ENCODE measurements at places on chromosomes 3 and 15.

DNA sequence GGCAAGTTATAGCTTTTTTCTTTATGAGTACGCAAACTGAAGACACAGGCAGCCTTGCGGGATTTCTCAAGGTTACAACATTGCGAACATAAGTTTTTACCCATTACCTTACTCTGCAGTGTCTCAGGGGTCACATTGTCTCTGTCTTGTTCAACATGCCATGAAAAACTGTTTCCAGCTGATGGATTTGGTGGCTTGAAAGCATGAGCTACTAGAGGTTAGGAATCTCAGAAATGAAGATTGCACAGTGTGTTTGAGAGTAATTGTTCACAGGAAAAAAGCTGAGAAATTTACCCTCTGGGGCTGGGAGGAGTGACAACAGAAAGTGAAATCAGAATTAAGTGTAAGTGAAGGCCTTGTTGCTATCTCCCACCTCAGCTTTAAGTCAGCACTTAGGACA lies 568.6 kb downstream of the TAFA4 start:
- no peak for DNase-seq

GRCh38 chr3:125014570-125015179 lies 41.1 kb downstream of the HEG1 start:
- no peak for DNase-seq

GRCh38 chr15:58269455-58270414 lies 131.6 kb downstream of the AQP9 start:
- no peak for DNase-seq

DNA sequence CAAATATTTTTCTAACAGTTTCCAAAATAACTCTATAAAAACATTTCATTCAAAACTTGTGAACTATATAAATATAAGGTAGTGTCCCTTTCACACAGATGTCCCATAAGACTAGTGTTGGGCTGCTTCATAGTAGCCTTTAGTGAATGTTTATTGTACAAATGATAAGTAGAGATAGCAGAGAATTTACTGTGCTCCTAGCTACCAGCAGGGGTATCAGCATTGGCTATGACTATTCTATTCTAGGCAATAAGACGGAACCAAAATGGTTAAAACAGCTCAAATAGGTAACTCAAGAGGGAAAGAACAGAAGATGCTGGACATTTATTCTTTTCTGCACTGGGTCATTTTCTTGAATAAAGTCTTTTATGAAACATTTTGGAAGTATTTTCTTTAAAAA lies 22.6 kb downstream of the SERPINI2 start:
- no peak for DNase-seq

DNA sequence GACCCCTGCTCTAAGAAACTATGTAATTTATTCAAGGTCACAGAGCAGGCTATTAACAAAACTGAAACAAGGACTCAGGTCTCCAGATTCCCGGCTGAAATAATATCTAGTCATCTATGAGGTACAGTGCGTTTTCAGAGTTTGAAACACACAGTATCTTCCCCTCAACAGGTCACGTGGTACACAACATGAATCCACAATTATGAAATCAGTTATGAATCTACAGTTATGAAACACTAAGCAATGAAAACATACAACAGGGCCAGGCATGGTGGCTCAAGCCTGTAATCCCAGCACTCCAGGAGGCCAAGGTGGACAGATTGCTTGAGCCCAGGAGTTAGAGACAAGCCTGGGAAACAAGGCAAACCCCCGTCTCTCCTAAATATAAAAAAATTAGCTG lies 72.7 kb downstream of the FSIP1 start:
- DNase-seq, result no peak

DNA sequence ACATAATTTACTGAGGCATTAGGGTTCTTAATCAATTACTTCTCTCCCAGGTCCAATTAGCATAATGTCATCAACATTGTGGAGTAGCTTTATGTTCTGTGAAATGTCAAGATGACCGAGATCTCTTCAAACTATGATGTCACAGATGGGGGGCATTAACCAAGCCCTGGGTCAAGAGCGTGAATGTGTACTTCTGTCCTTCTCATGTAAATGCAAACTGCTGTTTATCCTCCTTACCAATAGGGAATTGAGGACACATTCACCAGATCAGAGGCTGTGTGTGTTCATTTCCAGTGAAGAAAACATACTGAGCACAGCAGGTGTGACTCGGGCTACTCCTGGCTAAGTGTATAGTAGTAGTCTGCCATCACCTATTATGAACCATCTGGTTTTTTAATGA lies 177.9 kb downstream of the MINAR1 start:
- DNase-seq, result no peak

DNA sequence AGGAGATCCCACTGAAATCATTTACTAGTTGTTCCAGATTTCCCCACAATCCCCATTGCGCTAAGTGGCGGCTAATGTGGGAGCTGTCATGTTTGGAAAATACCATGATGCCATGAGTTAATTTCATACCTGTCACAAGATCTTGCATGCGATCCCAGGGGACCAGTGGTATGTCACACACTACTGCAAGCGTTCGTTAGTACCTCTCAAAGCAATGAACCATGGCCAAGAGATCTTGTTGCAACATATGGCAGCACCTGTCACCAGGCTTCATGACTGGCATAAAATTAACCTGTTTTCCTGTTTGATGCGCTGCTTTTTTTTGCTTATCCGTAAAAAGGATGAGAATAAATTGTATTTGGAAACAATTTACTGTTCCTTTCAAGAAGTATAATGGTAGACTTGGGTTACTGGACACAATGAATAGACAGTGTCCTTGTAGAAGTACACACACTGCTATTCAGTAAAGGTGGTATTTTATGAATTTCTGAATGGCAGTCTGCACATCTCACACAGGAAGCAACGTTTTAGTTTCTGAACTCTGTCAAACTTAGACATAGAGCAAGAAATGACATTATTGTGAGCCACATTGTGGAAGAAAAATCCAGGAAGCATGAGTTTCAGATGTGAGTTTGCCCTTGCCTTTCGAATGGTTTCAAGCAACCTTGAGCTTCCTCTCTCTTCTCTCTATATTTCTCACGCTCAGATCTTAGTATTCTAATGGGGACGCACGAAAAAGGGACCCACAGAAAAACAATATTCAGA lies 81.9 kb downstream of the CHL1 start:
- no peak for DNase-seq

DNA sequence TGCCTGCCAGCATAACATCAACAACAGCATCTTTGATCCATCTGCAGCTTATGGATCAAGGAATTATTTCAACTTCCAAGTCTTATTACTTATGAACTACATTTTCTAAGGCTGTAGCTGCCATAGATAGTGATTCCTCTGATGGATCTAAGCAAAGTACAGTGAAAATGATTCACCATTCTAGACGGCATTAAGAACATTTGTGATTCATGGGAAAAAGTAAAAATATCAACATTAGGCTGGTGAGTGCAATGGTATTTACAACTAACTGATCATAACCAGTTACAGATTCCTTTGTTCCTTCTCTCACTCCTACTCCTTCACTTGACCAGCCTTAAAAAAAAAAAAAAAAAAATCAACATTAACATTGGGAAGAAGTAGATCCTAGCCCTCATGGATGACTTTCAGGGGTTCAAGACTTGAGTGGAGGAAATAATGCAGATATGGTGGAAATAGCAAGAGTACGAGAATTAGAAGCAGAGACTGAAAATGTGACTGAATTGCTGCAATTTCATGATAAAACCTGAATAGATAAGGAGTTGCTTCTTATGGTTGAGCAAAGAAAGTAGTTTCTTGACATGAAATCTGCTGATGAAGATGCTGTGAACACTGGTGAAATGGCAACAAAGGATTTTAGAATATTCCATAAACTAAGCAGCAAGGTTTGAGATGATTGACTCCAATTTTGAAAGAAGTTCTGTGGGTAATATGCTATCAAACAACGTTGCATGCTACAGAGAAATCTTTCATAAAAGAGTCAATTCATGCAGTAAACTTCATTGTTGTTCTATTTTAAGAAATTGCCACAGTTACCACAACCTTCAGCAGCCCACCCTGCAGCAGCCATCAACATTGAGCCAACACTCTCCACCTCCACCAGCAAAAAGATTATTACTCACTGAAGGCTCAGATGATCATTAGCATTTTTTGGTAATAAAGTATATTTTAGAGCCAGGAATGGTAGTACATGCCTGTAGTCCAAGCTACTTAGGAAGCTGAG lies 22.8 kb downstream of the SLC12A6 start:
- DNase-seq, result no peak

DNA sequence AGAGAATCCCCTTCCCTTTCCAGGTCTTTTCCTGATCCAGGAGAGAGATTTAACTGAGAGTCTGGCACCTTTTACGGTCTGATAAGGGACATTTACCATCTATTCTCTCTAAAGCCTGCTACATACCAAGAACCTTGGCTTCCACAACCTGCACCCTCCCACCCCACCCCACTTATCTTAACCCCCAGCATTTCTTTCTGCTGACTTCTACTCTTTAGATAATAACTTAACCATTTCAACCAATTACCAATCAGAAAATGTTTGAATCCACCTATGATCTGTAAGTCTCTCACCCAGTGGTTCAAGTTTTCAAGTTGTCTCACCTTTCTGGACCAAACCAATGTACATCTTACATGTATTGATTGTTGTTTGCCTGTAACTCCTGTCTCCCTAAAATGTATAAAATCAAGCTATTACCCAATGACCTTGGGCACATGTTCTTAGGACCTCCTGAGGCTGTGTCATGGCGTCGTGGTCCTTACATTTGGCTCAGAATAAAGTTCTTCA lies 74.0 kb downstream of the MCF2L2 start:
- DNase-seq, result no peak

DNA sequence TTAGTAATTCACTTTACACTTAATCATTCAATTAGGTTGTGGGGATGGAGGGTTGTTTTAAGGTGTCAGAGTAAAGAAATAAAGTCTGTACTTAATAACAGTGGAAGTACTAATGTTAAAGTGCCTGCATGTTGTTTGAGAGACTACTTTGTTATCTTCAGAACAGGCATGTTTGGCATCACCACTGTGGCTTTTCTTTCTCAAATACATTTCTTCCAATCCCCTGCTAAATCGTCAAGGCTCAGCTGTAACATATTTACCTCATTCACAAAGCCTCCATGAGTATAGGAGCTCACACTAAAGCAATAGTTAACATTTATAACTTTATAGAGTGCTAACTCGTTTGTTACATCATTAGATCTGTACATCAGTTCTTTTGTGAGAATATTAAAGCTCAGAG lies 2.6 kb downstream of the TIMMDC1 start:
- no peak for DNase-seq

DNA sequence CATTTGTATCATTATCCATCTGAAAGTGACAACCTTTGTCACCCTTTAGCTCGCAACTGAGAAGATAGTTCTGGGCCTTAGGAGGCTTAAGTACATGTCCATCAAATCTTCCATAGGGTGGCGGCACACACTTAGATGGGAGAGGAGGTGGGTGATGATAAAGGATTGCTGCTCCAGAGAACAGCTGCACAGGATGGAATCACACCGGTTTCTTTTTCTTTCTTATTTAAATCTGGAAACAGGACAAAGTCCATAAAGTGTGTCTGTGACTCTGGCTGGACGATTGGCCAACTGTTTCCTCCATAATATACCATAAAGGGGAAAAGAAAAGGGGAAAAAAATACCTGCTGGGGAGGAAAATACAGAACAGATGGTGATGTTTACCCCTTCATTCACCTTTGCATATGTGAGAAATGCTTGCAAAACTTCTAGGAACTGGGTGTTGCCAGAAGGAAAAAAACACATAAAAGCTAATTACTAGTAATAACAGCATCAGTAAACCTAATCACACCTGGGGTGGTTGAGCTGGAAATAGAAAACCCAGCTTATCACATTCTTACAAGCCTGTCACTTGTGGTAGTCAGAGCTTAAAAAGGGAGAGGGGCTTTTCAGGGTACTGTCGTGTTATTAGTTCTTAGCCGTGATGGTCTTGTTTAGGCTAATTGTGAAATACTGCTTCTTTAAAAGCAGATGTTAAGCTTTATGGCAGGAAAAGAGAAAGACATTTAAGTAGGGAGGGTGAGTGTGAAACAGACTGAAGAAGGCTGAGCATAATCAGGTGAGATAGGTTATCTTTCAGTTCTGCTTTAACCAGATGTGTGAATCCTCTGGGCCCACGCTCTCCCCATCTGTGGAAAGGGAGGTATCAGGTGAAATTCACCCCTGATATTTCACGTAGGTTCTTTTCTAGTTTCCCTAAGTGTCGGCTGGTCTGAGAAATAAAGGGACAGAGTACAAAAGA lies 16.7 kb downstream of the C2CD4A start:
- no peak for DNase-seq

DNA sequence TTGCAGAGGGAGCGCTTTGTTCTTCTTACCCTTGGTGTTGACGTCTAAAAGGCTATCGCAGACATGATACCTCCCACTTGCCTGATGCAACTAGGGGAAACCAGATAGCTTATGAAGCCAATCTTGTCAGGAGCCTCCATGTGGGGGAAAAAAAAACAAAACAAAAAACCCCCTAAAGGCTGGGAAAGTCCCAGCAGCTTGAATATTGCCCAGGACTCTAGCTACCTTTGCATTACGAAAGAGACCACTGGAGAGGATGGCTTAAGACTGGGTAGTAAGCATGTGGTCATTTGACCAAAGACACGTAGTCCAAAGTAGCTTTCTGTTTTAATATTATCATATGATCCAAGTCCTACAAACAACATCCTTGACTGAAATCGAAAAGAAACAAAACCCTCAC lies 120.7 kb upstream of the WNT5A start:
- DNase-seq, result no peak

- no peak for DNase-seq
Measured at GRCh38 chr3:72161881-72162595, 377.1 kb upstream of the PROK2 start.

- DNase-seq, result no peak
Measured at GRCh38 chr3:82745544-82745943, 984.1 kb upstream of the GBE1 start.

GRCh38 chr3:28252001-28252431 lies 10.6 kb downstream of the CMC1 start:
- no peak for DNase-seq

DNA sequence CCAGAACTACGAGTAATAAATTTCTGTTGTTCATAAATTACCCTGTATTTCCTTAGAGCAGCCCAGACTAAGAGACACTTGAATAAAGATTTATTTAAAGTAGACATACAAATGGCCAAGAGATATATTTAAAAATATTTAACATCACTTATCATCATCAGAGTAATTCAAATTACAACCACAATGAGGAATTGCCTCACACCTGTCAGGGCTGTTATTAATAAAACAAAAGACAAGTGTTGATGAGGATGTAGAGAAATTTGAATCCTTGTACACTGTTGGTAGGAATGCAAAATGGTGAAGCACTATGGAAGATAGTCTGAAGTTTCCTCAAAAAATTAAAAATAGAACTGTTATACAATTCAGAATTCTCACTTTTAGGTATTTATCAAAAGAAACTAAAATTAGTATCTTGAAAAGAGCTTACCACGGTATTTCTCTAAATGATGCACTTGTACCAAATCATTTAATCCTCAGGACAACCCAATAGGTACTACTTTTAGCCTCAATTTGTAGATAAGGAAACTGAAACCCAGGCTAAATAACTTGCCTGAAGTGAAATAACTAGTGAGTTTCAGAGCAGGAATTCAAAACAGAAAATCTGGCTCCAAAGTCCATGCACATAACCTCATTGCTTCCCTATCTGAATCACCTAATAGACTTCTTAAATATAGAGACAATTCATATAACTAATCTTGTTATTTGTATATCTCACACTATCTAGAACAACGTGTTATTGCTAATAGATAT lies 69.4 kb downstream of the ZBTB20 start:
- DNase-seq, result no peak

Measured in stimulated activated CD8-positive, alpha-beta memory T cell treated with anti-CD3 and anti-CD28 coated beads, Interleukin-7, amount 100 ng/mL, for 48 hours (primary cell).